Globus pallidus (tissue), 1 donor: ENCODE measurements at places on chromosomes 3 and 15.
A peak's percentile ranks its signal among the peaks of the same experiment; 100 is the strongest.

GRCh38 chr3:179624451-179624850, 19.9 kb downstream of the NDUFB5 start:
- DNase-seq = no peak

- DNase-seq = no peak
These were observed 61.4 kb downstream of the WHAMM start for GRCh38 chr15:82870727-82871320.

DNA sequence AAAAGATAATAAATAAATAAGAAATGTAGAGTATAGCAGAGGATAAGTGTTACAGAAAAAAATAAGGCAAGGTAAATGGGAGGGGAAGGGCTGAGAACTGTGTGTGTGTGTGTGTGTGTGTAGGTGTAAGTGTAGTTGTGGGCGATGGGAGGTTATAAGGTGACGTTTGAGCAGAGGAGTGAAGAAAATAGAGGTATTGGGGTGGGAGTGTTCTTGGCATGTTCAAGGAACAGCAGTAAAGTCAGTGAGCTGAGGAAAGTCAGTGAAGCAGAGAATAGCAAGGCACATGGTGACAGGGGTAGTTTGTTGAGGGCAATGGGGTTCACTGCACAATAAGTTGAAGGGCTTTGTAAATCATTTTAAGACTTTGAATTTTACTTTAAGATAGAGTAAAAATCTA, 30.9 kb upstream of the ZNF148 start:
- DNase-seq = no peak

- DNase-seq = peak; percentile 49
These were observed 13.4 kb upstream of the FAM98B start for GRCh38 chr15:38440353-38441129.

- no peak for DNase-seq
These were observed 11.9 kb downstream of the SCAMP5 start for GRCh38 chr15:75007216-75007615.

DNA sequence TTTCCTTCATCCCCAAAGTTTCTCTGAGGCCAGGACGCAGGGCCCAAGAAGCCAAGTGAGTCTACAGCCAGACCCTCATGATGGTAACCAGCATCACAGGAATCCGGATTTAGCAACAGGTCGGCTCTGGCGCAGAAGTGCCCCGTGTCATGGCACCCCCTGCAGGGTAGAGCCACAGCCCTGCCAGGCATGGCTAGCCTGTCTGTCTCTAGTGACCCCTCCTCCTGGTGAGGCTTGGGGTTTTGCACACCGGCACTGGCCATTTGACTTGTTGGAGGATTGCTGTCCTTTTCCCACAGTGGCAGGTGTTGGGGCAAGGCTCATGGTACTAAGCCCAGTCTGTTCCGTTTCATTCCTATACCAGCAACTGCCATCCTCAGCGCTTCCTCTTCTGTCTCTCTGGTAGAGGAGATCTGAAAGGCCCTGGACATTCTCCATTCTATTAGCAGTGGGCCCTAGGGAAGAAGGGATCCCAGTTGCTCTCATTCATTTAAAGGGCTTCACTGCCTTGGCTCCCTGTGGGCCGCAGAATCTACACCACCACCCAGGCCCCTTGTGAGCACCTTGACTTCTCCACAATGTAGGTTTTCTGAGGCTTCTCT, 9.4 kb upstream of the CHAC1 start:
- DNase-seq = no peak

DNA sequence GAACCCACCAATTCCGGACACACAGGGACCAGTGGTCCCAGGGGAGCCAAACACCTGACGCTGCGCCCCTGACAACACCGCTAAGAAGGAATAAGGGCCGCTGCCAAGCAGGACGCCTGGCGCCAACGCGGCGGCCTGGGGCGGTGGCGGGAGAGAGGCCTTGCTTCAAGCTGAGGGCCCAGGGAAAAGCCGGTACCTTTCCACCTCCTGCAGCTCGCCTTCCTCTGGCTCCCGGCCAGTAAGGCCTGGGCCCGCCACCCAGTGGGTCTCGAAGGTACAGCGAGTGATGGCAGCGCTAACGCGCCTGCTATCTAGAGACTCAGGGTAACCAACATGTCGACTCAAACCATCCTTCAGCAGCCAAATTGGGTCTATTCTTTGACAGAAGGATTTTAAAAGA, 1074.1 kb downstream of the SI start:
- DNase-seq = no peak

DNA sequence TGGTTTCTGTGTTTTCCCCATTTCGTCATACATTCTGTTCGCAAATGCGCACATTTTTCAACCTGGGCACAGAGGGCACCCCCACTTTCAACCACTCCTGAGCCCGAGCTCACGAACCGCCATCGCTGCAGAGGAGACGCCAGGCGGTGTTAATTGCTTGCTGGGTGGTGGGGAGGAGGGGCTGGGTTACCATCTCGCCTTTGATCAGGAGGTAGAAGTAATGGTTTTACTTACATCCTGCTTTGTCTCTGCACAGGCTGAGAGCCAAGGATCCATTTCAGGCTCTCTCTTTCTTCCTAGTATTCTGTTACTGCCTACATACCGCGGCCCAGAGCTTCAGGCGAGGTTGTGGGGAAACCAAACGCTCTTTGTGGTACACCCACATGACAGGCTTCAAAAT, 177.3 kb upstream of the WNT5A start:
- DNase-seq = no peak

- DNase-seq = no peak
These were observed 177.6 kb upstream of the BCL6 start for GRCh38 chr3:187922704-187923416.

- DNase-seq = no peak
These were observed 31.6 kb downstream of the FAM227B start for GRCh38 chr15:49589030-49589429.

DNA sequence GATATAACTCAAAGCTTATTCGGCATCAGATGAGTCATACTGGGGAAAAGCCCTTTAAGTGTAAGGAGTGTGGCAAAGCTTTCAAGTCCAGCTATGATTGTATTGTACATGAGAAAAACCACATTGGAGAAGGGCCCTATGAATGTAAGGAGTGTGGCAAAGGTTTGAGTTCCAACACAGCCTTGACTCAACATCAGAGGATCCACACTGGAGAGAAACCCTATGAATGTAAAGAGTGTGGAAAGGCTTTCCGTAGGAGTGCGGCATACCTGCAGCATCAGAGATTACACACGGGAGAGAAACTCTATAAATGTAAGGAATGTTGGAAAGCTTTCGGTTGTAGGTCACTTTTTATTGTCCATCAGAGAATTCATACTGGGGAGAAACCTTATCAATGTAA, 7.5 kb downstream of the ZNF621 start:
- DNase-seq = no peak

GRCh38 chr3:124557-125179, 71.9 kb upstream of the CHL1 start:
- no peak for DNase-seq

DNA sequence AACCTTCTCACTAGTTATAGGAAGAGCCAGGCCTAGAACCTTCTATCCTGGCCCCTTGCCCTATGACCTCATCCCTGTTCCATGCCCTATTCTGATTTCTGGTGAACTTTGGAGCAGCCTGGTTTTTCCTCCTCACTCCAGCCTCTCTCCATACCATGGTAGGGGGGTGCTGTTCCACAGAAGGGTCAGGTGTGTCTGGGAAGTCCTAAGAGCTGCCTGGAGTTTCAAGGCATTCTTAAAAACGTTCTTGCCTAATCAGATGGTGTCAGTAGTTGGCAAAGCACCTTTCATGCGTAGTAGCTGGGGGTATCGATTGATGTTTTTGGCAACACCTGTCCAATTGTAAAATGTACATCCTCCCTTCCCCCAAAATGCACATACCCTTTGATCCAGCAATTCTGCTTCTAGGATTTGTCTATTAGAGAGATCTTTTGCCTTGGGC, 16.8 kb upstream of the ALPK3 start:
- DNase-seq = no peak

DNA sequence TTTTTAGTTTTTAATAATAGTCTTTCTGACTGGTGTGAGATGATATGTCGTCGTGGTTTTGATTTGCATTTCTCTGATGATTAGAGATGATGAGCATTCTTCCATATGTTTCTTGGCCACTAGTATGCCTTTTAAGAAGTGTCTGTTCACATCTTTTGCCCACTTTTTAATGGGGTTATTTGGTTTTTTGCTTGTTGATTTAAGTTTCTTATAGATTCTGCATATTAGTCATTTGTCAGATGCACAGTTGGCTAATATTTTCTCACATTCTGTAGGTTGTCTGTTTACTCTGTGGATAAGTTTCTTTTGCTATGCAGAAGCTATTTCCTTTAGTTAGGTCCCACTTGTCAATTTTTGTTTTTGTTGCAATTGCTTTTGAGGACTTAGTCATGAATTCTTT, 185.4 kb downstream of the SUCNR1 start:
- DNase-seq = no peak

- peak; percentile 20 for DNase-seq
These were observed 139.5 kb downstream of the ADAMTS9 start for GRCh38 chr3:64548200-64548889.

DNA sequence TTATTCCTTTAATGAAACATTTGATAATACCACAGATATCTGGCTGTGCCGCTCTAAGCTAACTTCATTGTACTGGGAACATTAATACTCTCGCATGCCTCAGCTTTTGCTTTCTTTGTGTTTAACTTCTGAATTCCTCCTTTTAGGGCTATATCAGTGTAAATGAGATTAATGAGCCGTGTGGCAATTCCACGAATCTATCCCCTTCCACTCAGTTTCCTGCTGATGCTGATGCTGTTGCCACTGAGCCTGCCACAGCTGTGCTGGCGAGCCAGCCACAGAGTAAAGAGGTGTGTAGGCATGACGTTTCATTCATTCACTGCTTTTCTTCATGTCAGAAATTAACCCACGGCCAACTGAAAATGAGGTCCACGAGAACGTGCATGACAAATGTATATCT, 30.0 kb upstream of the ABHD10 start:
- no peak for DNase-seq

GRCh38 chr3:12706504-12707253, 42.8 kb upstream of the RAF1 start:
- DNase-seq = no peak

- DNase-seq = no peak
These were observed 12.8 kb downstream of the UBR1 start for GRCh38 chr15:43093026-43093425.

- DNase-seq = no peak
These were observed 54.7 kb upstream of the USP3 start for GRCh38 chr15:63449731-63450130.

DNA sequence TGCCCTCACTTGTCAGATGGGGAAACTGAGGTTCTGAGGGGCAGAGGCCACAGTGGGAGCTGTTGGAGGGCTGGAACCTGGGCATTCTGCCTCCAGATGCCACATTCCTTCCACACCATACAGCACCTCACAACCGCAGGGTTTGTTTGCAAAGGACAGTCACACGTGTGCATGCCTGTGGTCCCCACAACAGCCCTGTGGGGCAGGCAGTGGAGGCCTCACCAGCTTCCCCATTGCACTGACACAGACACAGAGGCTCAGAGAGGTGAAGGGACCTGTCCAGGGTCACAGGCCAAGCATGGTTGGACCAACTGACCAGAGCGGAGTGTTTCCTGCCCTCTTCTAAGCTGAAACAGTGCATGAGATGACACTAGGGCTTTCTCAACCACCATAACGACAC, 75.2 kb upstream of the SEC13 start:
- DNase-seq = no peak

DNA sequence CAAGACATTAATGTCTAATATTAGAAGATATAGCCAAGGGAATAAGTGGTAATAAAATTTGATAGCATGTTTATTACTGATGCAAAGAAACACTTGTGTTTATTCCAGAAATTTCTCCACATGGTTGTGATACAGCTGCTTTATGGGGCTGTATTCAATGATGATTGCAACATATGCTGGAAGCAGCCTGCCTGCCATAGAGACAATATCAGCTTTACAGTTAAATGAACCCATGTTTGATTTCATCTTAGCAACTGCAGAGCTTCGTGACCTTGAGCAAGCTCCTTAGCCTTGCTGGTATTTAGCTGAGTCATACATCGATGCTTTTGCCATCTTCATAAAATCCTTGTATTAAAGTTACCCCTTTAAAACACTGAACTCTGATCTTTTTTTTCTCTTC, 168.1 kb upstream of the STAC start:
- no peak for DNase-seq

GRCh38 chr3:26715431-26715830, 92.9 kb downstream of the LRRC3B start:
- DNase-seq = peak; percentile 52

- no peak for DNase-seq
These were observed 82.1 kb upstream of the PHLDB2 start for GRCh38 chr3:111776827-111777483.

- DNase-seq = no peak
These were observed 77.1 kb upstream of the MEX3B start for GRCh38 chr15:82122746-82123400.

- peak; percentile 63 for DNase-seq
These were observed 33.4 kb upstream of the RAD18 start for GRCh38 chr3:8996681-8997121.

GRCh38 chr15:44530653-44531052, 6.3 kb upstream of the EIF3J start:
- no peak for DNase-seq

GRCh38 chr15:65097651-65098263, 17.2 kb downstream of the UBAP1L start:
- DNase-seq = no peak

- no peak for DNase-seq
These were observed 70.7 kb downstream of the CYP19A1 start for GRCh38 chr15:51267703-51268083.

- DNase-seq = peak; percentile 42
These were observed 928 bp downstream of the CEP97 start for GRCh38 chr3:101725194-101725889.

GRCh38 chr3:109618766-109619378, 281.5 kb upstream of the DPPA4 start:
- no peak for DNase-seq

GRCh38 chr3:126121074-126121473, 37.1 kb upstream of the SLC41A3 start:
- DNase-seq = no peak

DNA sequence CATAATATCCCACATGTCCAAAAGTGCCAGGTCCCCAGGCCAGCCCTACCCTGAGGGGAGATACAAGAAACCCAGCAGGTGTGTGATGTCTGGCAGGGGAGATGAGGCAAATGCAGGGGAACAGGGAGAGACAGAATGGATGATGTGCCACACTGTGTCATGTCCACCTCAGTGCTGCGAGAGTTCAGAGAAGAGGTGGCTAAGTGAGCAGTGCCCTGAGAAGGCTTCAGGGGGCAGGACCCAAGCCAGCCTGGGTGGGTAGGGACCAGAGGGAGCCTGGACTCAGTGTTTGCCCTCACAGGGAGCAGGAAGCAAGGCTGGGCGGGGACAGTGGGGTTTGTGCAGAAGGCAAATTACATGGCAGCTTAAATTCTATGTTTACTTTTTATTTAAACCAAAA, 61.2 kb downstream of the KLHL6 start:
- no peak for DNase-seq

DNA sequence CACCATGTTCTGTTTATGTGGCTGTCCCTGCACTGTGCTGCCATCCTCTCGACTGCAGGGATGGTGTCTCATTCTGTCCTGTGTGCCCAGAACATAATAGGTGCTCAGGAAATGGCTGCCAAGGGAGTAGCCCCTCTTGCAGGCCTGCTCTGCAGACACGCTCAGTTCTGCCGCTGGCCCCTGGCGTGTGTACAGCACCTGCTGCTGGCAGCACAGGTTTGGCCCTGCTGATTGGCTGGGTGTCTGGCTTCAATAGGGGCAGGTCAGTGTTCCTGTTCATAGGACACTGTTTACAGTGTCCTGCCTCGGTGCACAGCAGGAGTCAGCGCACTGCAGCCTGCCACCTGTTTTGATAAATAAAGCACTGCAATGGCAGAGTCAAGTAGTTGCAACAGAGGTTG, 146.9 kb downstream of the DNAJB8 start:
- DNase-seq = no peak
